Lung microvascular endothelial cell (primary cell): ENCODE measurements at places on chromosomes 11 and 22.

- peak; percentile 7 for DNase-seq
These were observed 774 bp upstream of the E2F8 start for GRCh38 chr11:19241260-19242178.

DNA sequence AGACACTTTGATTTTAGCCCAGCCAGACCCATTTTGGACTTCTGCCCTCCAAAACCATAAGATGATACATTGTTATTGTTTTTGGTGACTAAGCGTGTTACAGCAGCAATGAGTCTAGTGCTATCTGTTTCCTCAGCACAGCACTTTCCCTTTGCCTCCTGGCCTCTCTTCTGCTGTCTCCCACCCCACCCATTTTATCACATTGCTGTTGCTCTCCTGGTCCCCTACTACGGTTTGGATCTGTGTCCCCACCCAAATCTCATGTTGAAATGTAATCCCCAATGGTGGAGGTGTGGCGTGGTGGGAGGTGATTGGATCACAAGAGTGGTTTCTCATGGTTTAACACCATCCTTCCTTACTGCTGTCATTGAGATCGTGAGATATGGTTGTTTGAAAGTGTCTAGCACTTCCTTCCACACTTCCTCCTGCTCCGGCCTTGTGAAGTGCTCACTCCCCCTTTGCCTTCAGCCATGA is 59.8 kb upstream of the CD82 start:
- DNase-seq, result peak; percentile 44

DNA sequence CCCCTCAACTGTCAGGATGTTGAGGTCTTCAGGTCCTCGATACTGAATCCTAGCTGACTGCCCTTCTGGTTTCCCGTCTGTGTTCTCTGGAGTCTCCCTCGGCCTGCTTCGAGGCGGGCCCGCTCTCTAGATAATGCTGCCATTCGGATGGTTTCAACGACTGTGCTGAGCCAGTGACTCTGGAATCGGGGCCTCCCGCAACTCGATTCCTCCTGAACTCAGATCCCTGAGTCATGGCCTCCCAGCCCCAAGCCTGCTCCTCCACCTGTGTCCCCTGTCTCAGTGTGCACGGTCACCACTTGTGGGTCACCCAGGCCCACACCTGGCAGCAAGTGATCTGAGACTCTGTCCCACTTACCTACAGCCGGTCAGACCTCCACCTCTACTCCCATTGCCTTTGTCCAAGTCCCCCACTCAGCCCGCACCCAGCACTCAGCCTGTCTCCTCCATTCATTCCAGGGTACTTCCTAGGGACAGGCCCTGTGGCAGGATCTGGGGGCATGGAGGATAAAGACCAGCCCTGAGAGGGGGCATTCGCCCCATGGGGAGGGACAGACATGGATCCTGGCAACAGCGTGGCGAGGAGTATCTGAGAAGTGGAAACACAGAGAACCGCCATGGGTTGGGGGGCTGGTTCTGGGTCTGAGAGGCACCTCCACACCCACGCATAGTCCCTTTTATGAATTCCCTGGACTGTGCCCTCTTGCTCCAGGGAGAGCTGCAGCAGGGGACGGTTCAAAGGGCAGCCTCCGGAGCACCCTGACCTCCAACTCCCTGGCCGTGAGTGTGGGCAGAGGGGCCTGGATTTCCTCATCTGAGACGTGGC is 14.3 kb downstream of the MPST start:
- no peak for DNase-seq

DNA sequence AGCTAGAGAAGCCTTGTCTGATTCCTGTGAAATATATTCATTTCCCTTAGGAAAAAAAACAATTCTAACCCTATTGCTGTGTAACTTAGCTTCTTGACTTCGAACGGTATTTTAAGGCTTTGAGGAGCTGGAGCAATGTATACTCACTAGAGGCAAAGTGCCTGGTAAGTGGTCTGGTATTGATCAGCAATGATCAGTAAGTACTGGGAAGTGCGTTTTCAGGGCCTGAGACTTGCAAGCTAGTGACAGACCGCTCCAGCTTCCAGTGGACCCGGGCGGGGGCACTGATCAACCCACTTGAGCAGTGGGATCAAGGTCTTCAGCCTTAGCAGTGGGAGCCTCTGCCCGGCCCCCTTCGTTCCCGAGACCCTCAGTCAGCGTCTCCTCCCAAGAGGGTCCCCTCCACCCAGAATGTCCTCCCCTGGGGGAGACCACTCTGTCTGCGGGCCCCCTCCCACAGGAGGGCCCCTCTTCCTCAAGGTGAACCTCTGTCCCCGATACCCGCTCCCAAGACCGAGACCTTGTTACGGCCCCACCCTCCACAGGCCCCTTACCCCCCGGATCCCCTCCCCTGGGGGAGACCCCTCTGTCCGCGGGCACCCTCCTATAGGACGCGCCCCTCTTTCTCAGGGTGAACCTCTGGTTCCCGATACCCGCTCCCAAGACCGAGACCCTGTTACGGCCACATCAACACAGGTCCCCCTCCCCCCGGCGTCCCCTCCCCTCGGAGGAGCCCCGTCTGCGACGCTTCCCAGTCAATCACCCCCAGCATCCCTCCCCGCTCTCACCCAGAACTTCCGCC is 452 bp upstream of the ATXN10 start:
- DNase-seq, result peak; percentile 18

DNA sequence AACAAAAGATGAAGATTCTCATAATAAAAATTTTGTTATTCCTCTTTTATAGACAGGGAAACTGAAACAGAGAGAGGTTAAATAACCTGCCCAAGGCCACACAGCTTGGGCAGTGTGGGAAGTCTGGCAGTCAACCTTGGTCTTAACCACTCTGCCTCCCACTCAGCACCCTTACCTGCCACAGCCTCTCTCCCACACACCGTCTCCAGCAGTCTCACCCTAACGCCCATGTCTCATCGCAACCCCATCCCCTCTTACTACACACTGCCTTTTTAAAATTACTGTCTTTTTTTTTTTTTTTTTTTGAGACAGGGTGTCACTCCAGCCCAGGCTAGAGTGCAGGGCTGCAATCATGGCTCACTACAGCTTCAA is 25.0 kb downstream of the ARRB1 start:
- no peak for DNase-seq

- DNase-seq, result no peak
These were observed 22.7 kb upstream of the CTSD start for GRCh38 chr11:1786466-1786865.

GRCh38 chr22:40637183-40638150 is 948 bp upstream of the MRTFA start:
- DNase-seq, result peak; percentile 21

- DNase-seq, result no peak
These were observed 717 bp downstream of the OSM start for GRCh38 chr22:30265823-30266444.

- DNase-seq, result peak; percentile 71
These were observed 90.7 kb downstream of the ETS1 start for GRCh38 chr11:128496692-128497060.

DNA sequence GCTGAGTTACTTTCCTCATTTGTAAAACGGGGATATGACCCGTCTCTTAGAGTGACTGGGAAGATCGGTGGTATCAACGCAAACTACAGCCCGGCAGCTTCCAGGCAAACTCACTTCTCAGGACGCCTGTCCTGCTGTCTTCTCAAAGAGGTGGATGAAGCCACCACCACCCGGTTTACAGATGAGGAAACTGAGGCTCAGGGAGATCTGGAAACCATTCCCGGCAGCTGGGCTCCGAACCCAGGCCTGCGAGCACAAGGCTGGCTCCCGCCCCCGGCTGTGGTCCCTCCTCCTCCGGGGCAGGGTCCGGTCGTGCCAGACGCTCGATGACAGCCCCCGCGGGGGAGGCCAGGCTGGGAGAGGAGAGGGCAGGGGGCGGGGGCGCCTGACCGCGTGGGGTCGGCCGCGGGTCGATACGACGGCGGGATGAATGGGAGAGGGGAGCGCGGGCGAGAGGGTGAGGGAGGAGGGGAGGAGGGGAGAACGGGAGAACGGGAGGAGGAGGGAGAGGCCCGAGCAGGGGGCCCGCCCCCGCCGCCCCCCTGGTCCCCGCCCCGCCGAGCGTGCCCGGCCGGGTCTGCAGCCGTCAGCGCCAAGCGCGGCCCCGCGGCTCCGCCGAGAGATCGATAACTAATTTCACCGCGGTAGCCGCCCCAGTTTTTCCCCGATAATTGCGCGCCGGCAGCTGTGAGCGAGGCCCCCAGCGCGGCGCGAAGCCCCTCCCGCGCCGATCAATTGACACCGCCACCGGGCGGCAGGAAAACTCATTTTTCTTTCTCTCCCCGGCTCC is 14.0 kb downstream of the IGLL1 start:
- peak; percentile 68 for DNase-seq

- no peak for DNase-seq
These were observed 216.2 kb downstream of the ARHGAP42 start for GRCh38 chr11:100903284-100903683.

- no peak for DNase-seq
These were observed 27.0 kb downstream of the AP2A2 start for GRCh38 chr11:952406-953385.
